ENCODE measurements at places on chromosomes 13 and 19.

- no peak for DNase-seq
Measured at GRCh38 chr13:111482806-111483620, 162.6 kb downstream of the TEX29 start.

GRCh38 chr19:49631610-49632192 lies 8.2 kb downstream of the RRAS start:
- DNase-seq: no peak

DNA sequence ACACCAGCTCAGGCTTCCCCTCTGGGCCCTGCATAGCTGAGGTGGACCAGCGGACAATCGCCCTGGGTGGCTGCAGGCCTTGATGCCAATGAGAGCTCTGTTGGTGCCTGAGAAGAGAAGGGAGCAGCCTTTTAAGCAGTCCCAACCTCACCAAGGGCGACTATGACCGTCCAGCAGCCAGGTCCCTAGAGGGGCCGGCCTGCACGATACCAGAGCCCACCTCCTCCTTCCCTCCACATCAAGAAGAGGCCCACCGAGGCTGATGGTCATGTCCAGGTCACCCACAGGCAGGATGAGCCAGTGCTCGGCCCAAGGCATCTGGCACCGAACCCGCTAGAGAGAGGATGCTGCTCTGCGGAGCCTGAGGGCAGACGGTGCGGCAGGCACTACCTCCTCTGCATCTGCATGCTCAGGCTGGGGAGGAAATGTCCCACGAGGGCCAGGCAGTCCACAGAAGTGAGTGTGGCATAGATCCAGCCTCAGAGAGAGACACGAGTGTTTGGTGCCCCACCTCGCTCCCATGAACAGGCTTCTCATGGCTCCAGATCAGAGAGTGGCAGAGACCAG lies 219.4 kb downstream of the TUBA3C start:
- no peak for DNase-seq

DNA sequence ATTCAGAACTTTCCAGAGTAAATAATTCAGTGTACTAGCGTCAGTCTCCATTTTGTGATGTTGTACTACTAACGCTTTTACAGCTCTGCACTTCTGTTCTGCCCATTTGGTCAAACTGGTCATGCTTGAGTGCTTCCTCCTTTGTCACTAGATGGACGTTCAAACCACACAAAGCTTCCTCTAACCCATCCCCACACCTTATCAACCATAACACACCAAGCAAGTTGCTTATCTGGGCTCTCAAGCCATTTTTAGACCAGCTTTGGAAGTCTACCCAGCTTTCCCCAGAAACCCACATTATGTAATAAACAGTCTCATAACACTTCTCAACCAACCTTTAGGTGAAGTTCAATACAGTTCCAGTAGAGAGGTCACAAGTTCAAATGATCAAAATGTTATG lies 2.3 kb upstream of the ZNF347 start:
- no peak for DNase-seq

DNA sequence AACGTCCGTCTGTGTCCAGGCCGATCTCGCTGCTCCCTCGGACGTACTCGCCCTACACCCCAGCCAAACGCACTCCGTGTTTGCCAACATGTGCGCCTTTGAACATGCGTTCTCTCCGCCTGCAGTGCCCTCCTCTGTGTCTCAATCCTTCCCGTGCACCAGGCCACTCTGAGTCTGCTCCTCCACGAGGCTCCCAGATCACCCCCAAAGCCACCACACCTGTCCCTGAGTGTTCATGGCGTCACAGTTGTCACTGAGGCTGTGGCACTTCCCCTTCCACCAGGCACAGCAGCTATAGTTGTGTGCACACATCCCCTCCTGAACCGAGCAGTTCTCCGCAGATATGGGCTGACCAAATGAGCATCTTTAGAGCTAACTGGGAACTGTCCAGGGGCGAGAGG lies 35.6 kb downstream of the RASA3 start:
- DNase-seq: no peak

DNA sequence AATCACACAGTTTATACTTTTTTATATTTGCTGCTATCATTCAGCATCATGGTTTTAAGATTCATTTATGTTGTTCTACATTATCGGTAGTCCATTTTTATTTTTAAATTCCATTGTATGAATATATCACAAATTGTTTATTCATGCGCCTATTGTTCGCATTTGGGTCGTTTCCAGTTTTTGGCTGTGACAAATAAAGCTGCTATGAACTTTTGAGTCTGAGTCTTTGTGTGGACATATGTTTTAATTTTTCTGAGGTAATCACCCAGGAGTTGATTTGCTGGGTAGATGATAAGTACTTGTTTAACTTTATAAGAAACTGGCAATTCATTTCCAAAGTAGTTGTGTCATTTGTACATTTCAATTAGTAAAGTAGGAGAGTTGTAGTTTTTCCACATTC lies 74.2 kb upstream of the CSNK1A1L start:
- DNase-seq: no peak

DNA sequence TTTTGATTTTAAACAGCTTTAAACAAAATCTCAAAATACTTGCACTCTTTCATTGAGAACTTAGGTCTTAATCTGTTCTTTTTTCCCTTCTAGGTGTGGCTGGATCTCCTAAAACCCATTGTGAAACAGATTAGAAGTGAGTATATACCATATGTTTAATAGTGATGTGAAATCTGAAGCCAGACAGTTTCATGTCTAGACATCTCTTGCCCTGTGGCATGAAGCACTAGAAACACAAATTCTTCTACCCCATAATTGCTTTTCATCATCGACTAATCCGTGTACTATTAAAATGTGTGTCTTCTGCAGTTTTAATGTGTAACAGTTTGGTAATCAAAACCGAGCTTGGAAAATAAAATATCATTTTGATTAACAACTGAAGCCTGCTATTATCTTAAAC lies 188.2 kb upstream of the RNF113B start:
- DNase-seq: no peak

DNA sequence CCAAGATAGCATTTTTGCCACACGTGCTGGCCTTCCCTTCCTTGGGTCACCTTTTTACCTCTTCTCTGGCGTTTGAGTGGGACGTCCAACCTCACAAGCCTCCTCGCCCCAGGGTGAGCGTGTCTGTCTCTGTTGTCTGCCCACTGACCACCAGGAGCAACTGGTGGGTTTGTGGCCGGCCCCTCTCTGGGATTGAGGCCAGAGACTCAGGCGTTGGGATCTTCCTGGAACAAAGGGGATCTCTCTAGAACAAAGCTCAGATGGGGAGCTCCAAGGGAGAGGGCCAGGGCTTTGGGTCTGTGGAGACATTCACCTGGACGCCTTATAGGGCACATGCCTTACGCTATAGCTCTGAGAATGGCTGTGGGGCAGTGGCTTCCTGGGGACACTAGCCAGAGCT lies 17.4 kb downstream of the COMP start:
- DNase-seq: no peak

DNA sequence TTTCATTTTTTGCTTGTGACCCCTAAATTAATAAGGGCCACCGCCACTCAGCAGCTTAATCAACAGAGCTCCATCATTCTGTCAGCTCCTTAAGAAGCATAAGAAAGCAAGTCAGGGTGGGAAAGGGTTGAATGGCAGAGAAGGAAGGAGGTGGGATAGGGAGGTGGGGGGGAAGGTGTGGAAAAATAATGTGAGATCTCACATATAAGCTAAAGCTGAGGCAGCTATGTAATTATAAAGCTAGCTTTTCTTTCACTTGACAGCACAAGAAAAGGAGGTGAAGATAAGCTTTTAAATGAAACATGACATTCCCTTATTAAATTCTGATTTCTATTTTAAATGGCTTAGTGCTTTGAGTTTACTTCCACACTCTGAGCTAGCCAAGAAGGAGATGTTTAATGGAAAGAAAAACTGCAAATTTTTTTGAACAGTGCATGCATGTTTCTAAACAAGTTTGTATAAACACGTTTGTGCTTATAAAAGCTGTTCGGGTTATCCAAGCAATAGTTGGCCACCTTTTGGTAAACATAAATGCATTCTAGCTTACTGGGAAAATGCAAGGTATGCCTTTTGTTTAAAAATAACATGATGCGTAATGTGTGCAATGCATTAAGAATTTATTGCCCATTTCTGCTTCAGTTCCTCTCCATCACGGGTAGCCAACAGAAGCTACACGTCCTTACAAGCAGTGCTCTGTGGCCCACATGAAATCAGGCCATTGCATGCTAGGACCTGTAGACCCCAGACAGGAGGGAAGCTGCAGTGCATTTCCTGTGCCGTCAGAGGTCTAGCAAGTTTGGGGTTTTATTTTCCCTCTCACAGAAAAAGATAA lies 96.2 kb downstream of the LHFPL6 start:
- DNase-seq: no peak

DNA sequence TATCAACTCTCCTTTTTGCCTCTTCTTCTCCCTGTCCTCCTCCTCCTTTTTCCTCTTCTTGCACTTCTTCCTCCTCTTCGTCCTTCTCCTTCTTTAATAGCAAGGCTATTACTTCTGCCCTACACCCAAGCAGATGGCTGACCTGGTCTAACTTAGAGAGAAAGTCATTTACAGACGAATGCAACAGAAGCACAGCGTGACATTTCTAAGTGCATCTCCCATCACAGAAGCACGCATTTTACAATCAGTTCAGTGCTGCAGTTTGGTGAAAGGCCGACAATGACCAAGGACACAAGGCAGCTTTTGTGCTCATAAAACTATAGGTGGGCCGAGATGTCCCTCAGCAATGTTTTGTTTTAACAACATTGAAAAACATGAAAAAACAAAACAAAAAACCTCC lies 231.5 kb downstream of the FGF14 start:
- no peak for DNase-seq

DNA sequence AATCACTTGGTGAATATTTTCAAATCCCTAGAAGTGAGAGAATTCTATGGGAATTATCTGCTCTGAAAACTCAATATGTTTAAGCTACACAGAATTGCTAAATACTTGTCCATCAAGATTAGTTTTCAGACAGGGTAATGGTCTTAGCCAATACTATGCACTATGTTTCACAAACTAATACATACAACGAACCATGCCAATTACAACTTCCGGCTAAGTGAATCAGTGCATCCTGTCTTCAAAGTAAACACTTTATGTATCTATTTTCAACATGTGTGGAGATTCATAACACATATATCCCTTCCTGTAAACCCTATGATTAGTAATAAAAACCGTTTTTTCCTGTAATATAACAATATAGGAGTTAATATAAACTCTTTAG lies 181.5 kb downstream of the POSTN start:
- DNase-seq: no peak

GRCh38 chr13:58907347-58907746 lies 1256.4 kb downstream of the DIAPH3 start:
- DNase-seq: no peak

DNA sequence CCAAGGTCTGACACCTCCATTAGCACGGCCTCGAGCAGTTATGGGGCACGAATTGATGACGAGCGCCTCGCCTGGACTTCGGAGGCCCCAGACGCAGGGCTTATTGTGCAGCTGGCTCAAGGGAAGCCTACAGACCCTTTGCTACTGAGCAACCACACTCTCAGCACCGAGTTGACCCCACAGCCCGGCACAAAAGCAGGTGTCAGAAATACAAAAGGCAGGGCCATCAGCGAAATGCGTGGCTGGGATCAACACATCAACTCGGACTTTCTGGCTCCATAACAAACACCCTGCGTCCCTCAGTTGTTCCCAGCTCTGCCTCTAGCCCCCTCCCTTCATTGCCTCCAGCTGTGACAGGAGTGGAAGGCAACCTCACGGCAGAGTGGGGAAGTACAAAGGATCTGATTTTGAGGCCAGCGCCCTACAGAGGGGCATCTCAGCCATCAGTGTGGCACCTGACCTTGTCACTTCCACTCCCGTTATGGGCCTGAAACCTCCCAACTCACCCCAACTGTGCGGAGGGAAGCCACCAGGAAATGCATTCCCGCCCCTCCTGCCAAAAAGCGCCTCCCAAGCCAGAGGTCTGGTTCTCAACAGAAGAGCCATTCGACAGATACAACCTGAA lies 18.0 kb downstream of the PEPD start:
- DNase-seq: no peak

DNA sequence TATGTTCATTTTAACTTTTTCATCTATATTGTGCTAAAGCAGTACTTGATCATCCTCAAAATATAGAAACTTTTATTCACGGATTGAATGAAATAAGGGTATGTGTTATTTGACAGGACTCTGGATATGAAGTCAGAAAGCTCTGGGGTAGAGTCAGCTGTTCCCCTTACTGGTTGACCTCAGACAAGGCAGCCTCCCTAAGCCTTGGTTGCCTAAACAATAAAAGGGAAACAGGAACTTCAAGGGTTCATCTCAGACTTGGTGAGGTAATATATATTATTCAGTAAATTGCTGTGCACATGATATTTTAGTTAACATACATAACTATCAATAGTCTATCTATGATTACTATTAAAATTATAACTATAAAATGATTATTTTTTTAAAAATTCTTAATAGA lies 13.6 kb downstream of the POLR1D start:
- no peak for DNase-seq

GRCh38 chr19:18097217-18097992 lies at the start of gene MAST3:
Gene MAST3, plus strand, starts transcription at chr19:18097778. Its CDS starts 15 bp downstream, at chr19:18097793.
- peak; percentile 95 for DNase-seq

DNA sequence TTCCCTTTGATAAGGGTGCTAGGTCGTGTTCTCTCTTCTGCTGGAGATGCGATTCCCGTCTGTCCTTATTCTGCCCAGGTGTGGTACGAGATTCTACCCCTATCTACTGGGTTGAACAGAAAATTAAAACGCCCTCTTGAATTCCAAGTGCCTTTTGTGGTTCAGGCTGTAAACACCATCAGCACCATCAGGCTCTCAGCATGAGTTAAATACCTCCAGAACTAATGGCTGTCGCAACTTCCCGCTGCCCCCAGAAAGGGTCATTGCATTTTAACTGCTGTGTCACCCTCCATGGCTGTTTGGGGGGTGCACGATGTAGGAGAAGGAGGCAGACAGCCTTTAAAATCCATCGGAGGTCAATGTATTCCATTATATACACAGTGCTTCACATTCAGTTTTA lies 177.4 kb downstream of the OXGR1 start:
- no peak for DNase-seq

DNA sequence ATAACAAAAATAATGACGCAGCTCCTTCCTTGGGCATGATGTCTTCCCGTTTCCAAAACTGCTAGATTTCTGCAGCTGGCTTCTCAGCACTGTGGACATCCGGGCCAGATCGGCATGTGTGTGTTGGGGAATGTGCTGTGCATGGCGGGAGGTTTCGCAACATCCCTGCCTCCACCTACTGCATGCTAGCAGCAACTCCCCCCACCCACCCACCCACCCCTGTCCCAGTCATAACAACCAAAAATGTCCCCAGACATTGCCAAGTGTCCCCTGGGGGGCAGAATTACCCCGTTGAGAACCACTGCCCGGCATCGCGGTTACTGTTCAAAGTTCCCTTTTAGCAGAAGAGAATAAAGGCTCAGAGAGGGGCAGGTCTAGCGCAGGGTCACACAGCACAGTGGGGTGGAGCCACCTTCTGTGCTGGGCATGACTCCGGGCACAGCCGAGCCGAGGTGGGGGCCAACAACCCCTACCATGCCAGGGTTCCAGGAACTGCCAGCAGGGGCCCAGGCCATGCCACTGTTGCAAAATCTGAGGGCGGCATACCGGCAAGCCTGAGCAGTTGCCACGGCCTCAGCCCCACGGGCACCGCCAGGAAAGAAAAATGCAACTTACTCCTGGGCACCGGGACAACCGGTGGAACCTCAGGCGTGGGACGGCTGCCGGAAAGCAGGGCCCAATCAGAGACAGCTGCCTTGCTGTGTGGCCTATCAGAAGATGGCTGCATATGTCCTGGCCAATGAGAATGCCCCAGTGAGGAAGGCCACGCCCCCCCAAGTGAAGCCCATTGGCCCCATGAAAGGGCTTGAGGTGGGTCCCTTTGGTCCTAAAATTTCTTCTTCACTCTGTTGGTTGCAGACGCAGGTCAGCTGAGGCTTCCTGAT lies 22.5 kb upstream of the NFIC start:
- DNase-seq: peak; percentile 67

- DNase-seq: no peak
Measured at GRCh38 chr13:85373322-85373721, 425.9 kb downstream of the SLITRK6 start.

GRCh38 chr13:33870046-33870668 lies 52.2 kb downstream of the RFC3 start:
- DNase-seq: no peak
